ENCODE measurements at places on chromosomes 3 and 15. TPM values are rescaled to one million over a fixed set of nuclear protein-coding genes. Genes with fewer than 3 reads are reported as not detected.
A peak's percentile ranks its signal among the peaks of the same experiment; 100 is the strongest.

Gene SLC24A5
- not detected for total RNA-seq

Gene PTH1R
- 8.9 TPM for total RNA-seq

Gene CD80
- total RNA-seq: 0.14 TPM

GRCh38 chr3:12766541-12766940 is 7.5 kb upstream of the TMEM40 start:
- H3K27ac ChIP-seq: no peak overlapping the region
- H3K4me1 ChIP-seq: no peaks in the 10 kb centered on the region
- H3K4me3 ChIP-seq: no peak overlapping the region
- H3K36me3 ChIP-seq: no peaks in the 10 kb centered on the region

- no peak overlapping the region for H3K4me3 ChIP-seq
- H3K36me3 ChIP-seq: no peaks in the 10 kb centered on the region
- no peaks in the 10 kb centered on the region for H3K4me1 ChIP-seq
- H3K27ac ChIP-seq: no peak overlapping the region
Measured at GRCh38 chr3:53506110-53506762, 11.8 kb downstream of the CACNA1D start.

GRCh38 chr15:78329625-78330024 is 10.5 kb upstream of the CRABP1 start:
- no peaks in the 10 kb centered on the region for H3K36me3 ChIP-seq
- H3K27me3 ChIP-seq: no peaks in the 10 kb centered on the region
- H3K27ac ChIP-seq: no peak overlapping the region
- H3K4me1 ChIP-seq: no peaks in the 10 kb centered on the region
- H3K4me3 ChIP-seq: no peak overlapping the region
- DNase-seq: no peak

- no peaks in the 10 kb centered on the region for H3K4me1 ChIP-seq
- H3K4me3 ChIP-seq: no peak overlapping the region
- H3K36me3 ChIP-seq: no peaks in the 10 kb centered on the region
Measured at GRCh38 chr3:145094355-145094941, 1066.5 kb downstream of the PLOD2 start.

DNA sequence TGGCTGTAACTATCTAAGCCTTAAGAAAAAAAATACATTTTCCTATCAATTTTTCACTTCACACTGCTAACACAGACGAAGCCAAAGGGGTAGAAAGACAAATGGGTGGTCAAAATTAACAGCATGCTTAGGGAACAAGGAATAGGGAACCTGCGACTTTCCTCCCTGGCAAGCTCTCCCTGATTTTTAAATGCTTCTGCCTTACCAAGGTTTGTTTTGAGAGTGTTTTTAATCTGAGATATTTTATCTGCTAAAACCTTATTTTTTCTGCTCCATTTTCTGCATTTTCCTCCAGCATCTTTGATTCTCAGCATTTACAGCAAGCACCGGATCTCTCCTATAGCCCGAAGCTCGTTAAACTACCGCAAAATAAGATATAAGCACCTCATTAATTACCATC is 214.4 kb downstream of the RORA start:
- no peak for DNase-seq
- peaks cover 10% of the 10 kb centered on the region for H3K4me1 ChIP-seq
- no peaks in the 10 kb centered on the region for H3K36me3 ChIP-seq
- no peaks in the 10 kb centered on the region for H3K27me3 ChIP-seq
- no peak overlapping the region for H3K27ac ChIP-seq

DNA sequence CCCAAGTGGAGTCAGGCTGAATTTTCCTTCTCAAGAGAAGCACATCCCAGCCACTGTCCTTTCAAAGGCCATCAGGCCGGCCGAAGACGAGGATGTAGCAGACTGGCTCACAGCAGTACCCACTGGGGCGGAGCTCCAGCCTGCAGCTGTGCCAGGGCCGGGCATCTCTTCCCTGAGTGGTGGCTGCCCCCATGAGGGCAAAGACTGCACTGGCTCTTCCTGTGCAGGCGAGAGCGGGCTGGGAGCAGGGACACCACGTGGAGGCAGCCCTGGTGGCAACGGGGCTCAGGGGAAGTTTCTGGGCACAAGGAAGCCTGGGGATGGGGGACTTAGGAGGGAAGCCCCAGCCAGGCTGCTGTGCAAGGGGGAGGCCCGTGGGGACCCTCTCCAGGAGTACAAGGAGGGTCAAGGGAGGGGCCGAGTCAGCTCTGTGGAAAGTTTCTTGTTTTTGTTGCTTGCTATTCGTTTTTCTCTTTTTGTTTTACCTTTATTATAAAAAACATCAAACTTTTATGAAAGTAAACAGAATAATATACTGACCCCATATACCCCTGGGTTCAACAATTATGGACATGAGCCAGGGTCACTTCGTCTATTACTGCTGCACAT is 66.1 kb downstream of the RPN1 start:
- DNase-seq: peak; percentile 5
- no peak overlapping the region for H3K4me3 ChIP-seq
- no peaks in the 10 kb centered on the region for H3K36me3 ChIP-seq
- H3K4me1 ChIP-seq: no peaks in the 10 kb centered on the region

GRCh38 chr3:29512641-29513040 is 231.8 kb downstream of the RBMS3 start:
- H3K4me1 ChIP-seq: peaks cover 52% of the 10 kb centered on the region
- no peaks in the 10 kb centered on the region for H3K27me3 ChIP-seq
- H3K36me3 ChIP-seq: no peaks in the 10 kb centered on the region
- peak overlapping the region; percentile 40 for H3K27ac ChIP-seq
- no peak for DNase-seq
- H3K4me3 ChIP-seq: peak overlapping the region; percentile 61

DNA sequence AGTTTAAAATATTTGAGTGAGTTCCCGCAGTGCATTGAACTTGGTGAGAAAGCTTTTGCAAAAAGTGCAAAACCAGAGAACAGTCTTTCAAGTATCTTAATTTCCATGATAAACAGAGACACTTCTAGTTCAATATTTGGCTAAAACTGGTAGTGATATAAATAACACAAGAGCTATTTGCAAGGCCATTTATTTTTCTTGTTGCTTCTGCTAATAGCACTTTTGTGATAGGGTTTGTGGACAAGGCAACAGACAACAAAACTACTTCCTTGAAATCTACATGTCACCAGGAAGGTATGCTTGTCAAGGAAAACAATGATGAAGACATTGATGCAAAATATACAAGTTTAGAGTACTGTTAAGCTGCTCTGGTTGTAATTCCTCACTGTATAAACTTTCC is 1225.1 kb downstream of the OTOL1 start:
- DNase-seq: no peak
- H3K27me3 ChIP-seq: no peaks in the 10 kb centered on the region
- no peaks in the 10 kb centered on the region for H3K4me1 ChIP-seq
- H3K27ac ChIP-seq: no peak overlapping the region

DNA sequence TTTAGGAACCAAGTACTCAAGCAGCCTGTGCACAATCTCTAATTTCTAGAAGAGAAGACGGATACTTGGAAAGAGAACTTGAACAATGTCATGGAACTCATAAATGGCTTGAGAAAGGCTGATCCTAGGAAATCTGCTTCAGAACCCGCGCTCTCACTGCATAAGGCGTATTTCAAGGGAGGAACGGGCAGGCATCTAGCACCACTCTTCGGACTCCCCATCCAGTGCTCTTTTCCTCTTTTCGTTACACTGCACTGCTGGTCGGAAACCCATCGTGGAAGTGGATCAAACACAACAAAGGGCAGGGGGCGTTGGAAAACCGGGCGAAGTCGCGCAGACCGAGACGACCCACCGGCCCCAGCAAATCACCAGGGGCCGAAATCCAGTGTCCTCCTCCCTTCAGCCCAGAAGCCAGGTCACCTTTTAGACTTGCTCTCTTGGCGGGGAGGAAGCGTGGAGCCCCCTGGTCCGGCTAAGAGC is 539 bp upstream of the TLNRD1 start:
- H3K27ac ChIP-seq: peak overlapping the region; percentile 91
- no peaks in the 10 kb centered on the region for H3K36me3 ChIP-seq
- H3K4me3 ChIP-seq: peak overlapping the region; percentile 89
- peaks cover 12% of the 10 kb centered on the region for H3K4me1 ChIP-seq

GRCh38 chr3:52939600-52939999 is 42.3 kb upstream of the STIMATE start:
- H3K27ac ChIP-seq: no peak overlapping the region
- no peak overlapping the region for H3K4me3 ChIP-seq
- no peaks in the 10 kb centered on the region for H3K4me1 ChIP-seq
- no peaks in the 10 kb centered on the region for H3K27me3 ChIP-seq

DNA sequence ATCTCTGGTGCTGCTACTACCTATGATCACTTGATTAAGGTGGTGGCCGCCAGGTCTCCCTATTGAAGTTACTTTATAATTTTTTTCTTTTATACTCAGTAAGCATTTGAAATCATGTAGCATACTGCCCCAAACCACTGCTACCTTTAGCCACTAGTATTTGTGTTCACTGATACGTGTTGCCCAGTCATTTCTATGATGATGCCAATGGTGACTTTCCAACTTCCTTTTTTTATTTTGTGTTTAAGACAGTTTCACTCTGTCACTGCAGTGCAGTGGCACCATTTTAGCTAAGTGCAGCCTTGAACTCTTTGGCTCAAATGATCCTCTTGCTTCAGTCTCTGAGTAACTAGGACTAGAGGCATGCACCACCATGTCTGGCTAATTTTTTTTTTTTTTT is 598.2 kb downstream of the NAALADL2 start:
- H3K27me3 ChIP-seq: no peaks in the 10 kb centered on the region
- DNase-seq: no peak
- H3K27ac ChIP-seq: no peak overlapping the region
- no peaks in the 10 kb centered on the region for H3K4me1 ChIP-seq
- H3K36me3 ChIP-seq: no peaks in the 10 kb centered on the region

GRCh38 chr3:359672-360071 is 163.1 kb downstream of the CHL1 start:
- H3K4me3 ChIP-seq: no peak overlapping the region
- no peaks in the 10 kb centered on the region for H3K27me3 ChIP-seq
- H3K36me3 ChIP-seq: no peaks in the 10 kb centered on the region
- no peak for DNase-seq
- no peaks in the 10 kb centered on the region for H3K4me1 ChIP-seq
- H3K27ac ChIP-seq: no peak overlapping the region

GRCh38 chr3:104856741-104857140 is 510.0 kb upstream of the ALCAM start:
- H3K4me3 ChIP-seq: no peak overlapping the region
- no peak overlapping the region for H3K27ac ChIP-seq
- H3K4me1 ChIP-seq: no peaks in the 10 kb centered on the region
- no peaks in the 10 kb centered on the region for H3K36me3 ChIP-seq

DNA sequence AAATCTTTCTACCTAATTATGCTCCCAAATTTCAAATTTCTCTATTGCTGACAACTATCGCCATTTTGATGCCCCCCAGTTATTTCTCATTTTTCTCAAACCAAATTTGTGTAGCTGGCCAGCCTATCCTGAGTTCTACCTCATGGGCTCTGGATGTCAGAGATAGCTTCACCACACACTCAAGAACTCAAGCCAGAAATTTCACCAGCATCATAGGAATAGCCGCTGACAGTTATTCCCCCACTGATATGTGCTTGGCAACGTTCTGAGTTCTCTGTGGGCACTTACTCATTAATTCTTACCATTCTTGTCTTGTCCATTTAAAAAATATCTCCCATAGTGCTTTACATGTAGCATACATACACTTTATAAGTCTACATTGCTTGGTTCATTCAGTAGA is 264.7 kb downstream of the FHIT start:
- H3K36me3 ChIP-seq: no peaks in the 10 kb centered on the region
- H3K27me3 ChIP-seq: no peaks in the 10 kb centered on the region
- DNase-seq: no peak
- no peak overlapping the region for H3K27ac ChIP-seq
- H3K4me1 ChIP-seq: no peaks in the 10 kb centered on the region
- no peak overlapping the region for H3K4me3 ChIP-seq

- no peak overlapping the region for H3K4me3 ChIP-seq
- H3K4me1 ChIP-seq: no peaks in the 10 kb centered on the region
- no peaks in the 10 kb centered on the region for H3K36me3 ChIP-seq
- H3K27ac ChIP-seq: no peak overlapping the region
- H3K27me3 ChIP-seq: no peaks in the 10 kb centered on the region
Measured at GRCh38 chr3:14884665-14885064, 62.7 kb upstream of the NR2C2 start.

DNA sequence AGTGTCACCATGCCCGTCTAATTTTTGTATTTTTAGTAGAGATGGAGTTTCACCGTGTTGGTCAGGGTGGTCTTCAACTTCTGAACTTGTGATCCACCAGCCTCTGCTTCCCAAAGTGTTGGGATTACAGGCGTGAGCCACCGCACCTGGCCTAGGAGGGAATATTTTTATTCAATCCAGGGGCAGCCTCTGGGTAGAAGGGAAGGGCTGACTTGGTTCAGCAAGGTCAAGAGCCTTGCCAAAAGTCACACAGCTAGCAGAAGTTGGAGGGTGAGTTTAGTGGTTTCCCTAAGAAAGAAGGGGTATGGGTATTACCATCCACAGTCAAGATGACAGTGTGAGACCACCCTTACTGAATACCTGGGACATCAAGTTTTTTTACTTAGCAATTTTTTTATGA is 4.9 kb upstream of the AEN start:
- no peak overlapping the region for H3K4me3 ChIP-seq
- peaks cover 6% of the 10 kb centered on the region for H3K4me1 ChIP-seq
- no peak overlapping the region for H3K27ac ChIP-seq
- no peaks in the 10 kb centered on the region for H3K27me3 ChIP-seq
- no peak for DNase-seq

- DNase-seq: no peak
- H3K4me3 ChIP-seq: no peak overlapping the region
Measured at GRCh38 chr3:77338195-77338594, 298.3 kb downstream of the ROBO2 start.

- H3K27ac ChIP-seq: no peak overlapping the region
- no peaks in the 10 kb centered on the region for H3K4me1 ChIP-seq
- no peaks in the 10 kb centered on the region for H3K27me3 ChIP-seq
- DNase-seq: no peak
- no peak overlapping the region for H3K4me3 ChIP-seq
- H3K36me3 ChIP-seq: no peaks in the 10 kb centered on the region
Measured at GRCh38 chr3:40719660-40720287, 195.0 kb downstream of the ZNF621 start.

DNA sequence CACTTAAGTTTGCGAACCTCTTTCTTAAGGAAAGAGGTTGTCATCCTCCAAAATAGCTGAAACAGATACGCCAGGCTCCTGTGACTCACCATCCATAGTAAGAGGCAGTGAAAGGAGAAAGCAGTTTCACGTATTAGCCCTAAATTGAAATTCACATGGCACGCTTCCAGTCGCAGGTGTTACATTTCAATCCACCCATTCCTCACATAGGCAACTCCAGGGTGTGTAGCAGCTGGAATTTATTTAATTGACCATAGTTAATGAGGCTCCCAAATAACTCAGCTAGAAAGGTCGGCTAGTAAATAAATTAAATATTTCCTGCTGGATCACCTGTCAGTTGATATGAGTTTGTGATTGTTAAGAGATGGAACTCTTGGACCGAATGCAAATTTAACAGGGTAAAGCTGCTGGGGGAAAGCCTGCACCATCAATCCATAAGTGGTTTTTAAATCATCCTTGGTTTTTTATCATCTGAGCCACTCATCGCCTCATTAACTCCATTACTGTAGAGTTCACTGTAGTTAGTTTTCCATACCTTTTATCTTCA is 19.6 kb downstream of the NSUN3 start:
- no peak for DNase-seq
- H3K4me1 ChIP-seq: no peaks in the 10 kb centered on the region
- H3K36me3 ChIP-seq: peaks cover 7% of the 10 kb centered on the region
- no peak overlapping the region for H3K4me3 ChIP-seq

Measured in thoracic aorta (tissue), 2 donors.